NCI-H1436 treated with DMSO at 0.1 percent for 48 hours (cell line): ENCODE measurements at places on chromosomes 16 and 17.

DNA sequence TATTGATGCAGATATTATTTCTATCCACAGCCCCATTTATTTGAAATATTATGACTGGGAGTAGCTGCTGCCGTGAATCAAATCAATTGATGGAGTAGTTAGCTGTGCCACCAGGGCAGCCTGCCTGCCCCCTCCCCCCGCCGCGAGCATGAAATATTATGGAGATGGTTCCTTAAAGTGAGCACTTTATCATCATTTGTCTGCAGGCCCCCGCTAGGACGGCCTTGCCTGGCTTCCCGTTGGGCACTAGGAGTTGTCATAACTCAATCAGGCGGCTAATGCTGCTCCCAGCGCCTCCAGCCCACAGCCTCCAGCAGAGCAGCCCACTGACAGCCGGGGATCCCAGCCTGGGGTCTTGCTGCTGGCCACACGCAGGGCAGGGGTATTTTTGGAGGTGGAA lies 173.9 kb downstream of the SALL1 start:
- no peak for DNase-seq

DNA sequence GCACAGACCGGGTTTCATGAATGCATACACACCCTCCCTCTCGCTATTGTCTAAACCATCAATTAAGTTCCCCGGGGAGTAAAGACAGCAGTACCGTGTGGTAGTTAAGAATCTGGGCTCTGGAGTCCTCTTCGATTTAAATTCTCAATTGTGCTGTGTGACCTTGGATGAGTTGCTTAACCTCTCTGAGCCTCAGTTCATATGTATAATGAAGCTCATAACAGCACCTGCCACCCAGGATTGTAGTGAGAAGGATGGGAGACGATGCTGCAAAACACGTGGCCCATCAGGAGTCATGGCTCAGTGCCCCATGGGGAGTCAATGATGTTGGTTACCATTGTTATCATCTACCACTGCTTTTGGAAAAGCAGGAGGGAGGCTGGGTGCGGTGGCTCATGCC lies 34.5 kb upstream of the KDM8 start:
- DNase-seq = no peak

DNA sequence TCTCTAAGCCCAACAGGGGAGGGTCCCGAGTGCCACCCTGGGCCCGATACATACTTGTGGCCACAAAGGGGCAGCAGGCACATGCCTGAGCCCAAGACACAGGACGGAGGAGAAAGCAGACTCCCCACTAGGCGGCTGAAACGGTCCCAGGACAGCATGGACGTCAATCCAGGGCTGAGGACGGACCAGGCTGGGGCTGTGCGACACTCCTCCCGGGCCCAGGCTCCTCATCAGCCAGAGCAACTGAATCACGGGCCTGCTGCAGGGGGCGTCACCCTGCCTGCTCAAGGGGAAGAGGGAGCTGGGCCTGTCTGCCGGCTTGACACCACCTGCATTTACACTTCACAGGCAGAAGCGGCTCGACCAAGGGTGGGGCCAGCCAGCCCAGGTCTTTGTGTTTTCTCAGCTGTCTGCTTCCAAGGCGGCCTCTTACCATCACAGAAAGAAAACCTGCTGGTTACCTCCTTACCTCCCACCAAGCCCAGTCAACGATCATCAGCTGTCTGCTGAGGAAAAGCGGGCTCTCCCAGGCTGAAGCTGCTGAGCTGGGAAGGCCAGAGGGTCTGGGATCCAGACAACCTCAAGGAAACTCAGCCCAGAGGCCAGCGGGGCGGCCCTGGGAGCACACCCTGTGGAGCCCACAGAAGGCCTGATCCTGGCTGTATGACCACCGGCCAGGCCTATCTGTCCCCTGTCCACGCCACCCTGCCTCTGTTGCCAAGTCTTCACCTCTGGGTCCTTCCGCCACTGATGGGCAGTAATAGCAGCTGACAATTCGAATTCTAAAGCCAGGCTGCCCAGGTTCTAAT lies 26.4 kb downstream of the KIFC3 start:
- no peak for DNase-seq

DNA sequence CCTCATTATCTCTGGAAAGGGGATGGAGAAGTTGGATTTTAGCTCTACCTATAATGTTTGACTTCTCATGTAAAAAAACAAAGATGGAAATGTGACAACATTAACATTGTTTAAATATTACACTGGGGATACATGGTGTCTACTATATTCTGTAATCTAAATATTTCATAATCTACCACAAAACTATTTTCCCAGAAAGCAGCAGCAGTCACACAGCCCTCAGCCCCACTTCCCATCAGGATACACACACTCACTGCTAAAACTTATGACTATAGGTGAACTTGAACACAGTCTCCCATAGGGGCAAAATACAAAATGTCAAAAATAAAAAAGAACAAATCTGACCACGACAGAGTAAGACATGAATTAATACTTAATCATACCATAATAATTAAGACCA lies 95.7 kb downstream of the KANSL1 start:
- DNase-seq = no peak
